ENCODE measurements at places on chromosomes 16 and 17.

DNA sequence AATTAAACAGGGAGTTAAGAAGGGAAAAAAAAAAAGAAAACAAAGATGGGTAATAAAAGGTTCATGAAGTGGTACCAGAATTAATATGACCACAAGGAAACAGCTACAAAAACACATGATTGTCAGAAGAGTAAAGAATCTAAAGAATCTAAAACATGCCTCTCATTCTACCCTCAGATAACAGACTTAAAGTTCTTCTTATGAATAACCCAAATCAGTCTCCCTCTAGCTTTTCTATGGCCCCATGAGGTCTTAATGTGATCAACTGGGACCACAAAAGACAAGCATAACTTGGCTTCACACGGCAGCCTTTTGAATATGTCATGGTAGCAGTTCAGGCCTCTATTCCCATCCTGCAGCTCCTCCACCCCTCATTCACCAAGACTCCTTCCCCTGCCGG is 6.9 kb downstream of the MYH10 start:
- DNase-seq, result no peak

DNA sequence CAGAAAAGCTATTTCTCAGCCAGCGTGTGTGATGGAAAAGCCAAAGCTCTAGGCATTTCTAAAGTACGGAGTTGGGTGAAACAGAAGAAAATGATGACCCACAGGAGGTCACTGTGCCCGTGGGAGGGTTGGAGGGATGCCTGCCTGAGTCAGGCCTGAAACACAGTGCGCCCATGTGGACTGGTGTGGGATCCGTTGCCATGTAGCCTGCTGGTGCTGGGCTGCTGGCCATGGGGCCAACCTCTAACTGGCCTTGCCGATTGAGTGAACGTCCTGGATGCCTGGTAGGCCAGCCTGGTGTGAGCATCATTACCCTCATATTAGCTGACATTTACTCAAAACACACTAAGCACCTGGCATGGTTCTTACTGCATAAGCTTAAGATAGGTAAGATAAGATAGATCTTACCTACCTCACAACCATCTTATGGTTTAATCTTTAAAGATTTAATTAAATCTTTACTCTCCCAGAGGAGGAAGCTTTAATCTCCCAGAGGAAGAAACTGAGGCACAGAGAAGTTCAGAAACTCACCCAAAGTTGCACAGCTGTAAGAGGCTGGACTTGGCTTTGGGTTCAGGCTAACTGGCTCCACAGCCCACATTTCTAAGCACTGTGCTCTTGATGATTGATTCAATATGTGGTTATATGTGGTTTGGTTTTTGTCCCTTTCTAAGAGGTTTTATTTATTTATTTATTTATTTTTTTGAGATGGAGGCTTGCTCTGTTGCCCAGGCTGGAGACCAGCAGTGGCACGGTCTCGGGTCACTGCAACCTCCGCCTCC is 15.7 kb downstream of the MGAT5B start:
- DNase-seq, result no peak

GRCh38 chr17:1169221-1169928 is 10.4 kb downstream of the ABR start:
- DNase-seq, result no peak

GRCh38 chr17:17807440-17807839 is 29.3 kb downstream of the SREBF1 start:
- DNase-seq, result no peak

GRCh38 chr17:37318931-37319594 is 56.7 kb upstream of the C17orf78 start:
- DNase-seq, result no peak

- no peak for DNase-seq
These were observed 9.1 kb upstream of the SLC35B1 start for GRCh38 chr17:49716668-49717364.

DNA sequence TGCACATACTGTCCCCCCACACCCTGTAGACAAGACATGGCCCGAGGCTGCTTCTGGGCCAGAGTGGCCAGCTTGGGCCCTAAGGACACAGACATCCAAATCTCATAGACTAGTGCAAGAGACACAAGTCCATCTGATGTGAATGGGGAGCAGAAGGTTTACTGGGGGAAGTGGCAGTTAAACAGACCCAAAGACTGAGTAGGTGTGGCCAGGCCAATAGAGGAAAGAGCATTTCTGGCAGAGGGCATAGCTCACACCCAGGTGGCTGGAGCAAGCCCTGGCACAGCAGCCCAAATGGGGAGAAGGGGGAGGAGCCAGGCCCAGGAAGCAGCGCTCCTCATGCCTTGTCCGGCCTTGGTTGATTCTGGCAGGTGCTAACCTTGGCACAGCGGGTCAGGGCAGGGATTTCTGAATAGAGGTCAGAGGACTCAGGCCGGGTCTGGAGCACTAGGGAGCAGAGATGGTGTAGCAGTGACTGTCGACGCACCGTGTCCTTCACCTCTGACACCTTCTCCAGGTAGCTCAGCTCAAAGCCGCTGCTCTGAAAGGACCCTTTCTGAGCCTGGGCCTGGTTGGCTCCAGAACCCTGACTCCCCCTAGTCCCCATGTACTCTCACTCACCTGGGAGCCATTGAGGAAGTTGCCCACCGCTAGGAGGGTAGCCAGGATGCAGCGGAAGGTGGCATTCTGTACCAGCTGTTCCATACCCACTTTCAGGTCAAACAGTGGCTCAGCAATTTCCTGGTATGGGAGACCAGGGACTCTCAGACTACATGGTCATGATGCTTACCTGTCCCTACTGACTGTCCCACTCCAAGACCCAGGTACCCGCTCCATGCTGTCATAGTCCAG is 4.1 kb downstream of the TMEM208 start:
- DNase-seq, result no peak

GRCh38 chr16:68526143-68526781 is 12.8 kb upstream of the ZFP90 start:
- DNase-seq, result no peak

GRCh38 chr16:13453938-13454553 is 465.9 kb upstream of the ERCC4 start:
- DNase-seq, result peak; percentile 42

GRCh38 chr17:19909139-19909538 is 41.4 kb upstream of the ULK2 start:
- DNase-seq, result no peak

DNA sequence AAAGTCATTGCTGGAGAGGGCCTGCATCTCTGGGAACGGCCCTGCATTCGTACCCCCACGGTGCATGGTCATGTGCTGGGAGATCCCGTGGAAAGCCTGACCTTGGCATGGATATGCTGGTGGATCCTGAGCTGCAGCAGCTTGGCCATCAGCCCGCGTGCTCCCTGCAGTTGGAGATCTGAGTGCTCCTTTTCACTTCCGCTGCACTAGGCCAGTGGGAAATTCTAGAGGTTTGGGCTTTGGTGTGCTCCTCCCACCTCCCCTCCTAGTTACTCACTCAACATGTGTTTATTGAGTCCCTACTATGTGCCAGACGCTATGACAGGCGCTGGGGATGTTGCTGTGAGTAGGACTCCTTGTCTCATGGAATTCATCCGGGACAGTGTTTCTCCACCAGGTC is 91.1 kb downstream of the RGS9 start:
- DNase-seq, result no peak

DNA sequence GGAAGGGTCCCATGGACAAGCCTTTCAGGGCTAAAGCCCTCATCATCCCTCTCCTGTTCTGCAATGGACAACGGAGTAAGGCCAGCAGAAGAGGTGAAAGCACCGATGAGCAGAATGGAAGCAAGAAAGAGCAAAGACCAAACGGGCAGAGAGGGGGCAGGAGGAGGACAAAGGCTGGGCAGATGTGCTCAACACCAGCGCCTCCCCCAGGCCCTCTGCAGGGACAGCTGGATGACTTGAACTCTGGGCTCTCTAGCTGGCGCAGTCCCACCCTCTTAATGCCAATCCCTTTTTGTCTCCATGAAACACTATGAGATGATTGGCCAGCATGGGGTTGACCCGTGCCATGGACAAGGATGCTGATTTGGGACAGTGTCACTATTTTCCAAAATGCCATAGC is 22.0 kb downstream of the ACLY start:
- no peak for DNase-seq

- DNase-seq, result no peak
These were observed 548 bp upstream of the ADGRG5 start for GRCh38 chr16:57541754-57542435.

DNA sequence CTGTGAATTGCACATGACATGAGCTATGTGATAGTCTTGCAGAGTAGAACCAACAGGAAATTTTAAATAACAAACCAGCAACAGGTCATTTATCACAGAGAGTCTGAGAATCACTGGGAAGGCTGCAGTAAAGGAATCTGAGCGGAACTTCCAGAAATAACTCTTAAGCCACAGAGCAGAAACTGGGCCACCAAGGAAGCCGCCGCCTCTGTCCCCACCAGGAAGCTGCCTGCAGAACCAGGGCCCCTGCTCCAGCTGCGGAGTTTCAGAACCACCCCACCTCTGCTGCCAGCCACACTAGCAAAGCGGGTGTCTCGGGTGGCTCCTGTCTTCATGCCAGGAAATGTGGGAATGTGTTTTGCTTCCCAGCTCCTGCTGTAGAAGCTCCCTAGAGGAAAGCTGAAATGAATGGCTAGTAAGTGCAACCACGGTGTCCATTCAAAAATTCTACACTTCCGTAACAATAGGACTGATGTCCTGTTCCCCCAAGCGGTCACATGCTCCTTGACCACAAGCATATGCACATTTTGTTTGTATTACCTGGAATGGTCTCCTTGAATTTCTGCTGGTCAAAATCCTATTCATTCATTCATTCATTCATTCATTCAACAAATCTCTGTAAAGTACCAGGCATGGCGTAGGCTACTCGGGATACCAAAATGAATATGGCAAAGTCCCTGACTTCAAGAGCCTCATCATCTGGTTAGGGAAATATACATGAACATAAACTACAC is 7.7 kb upstream of the ITPRIPL2 start:
- DNase-seq, result no peak

- DNase-seq, result no peak
These were observed 32.7 kb downstream of the ZNF750 start for GRCh38 chr17:82807101-82807500.

DNA sequence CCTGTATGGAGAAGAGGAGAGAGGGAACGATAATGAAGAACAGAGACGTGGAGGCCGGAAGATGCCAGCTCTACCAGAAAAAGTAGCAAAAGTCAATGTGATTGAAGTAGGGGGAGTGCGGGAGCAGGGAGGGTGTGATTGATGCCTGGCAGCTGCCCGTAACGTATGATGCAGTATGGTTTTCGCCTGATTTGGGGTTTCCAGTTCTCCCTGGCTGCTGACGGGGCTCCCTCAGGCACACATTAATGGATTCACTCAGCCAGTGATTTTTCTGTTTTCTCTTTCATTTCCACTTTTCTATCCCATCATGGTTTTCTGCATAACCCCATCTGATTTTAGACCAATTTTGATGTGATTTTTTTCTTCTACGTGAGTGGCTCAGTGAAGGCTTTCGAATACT is 62.1 kb downstream of the PRKCA start:
- DNase-seq, result no peak

DNA sequence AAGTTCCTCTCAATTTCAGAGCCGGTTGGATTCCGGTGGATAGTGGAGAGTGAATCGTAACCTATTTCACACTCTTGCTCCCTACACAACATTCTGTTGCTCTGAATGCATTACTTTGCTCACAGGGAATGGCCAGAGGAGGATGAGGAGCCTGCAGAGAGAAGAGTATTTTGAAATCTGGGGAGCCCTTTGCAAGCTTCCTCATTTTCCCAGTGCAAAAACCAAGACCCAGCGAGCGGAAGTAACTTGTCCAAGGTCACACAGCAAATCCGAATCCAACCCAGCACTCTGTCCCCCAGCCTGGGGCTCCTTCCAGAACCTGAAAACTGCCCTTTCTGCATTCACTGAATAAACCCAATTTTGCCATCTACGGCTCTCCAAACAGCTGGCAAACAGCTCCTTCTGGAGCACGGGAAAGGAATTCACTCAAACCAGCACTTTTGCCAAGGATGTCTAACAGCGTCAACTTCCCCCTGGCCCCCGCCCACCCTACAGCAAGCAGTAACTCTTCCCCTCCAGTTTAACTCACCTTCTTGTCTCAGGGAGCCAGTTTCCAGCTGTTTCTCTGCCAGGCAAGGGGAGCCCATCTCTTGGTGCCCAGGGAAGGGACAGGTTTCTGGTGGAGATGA is 557 bp downstream of the KCNG4 start:
- DNase-seq, result no peak

GRCh38 chr16:35249051-35249450 is 1789.6 kb downstream of the TP53TG3F start:
- DNase-seq, result no peak

DNA sequence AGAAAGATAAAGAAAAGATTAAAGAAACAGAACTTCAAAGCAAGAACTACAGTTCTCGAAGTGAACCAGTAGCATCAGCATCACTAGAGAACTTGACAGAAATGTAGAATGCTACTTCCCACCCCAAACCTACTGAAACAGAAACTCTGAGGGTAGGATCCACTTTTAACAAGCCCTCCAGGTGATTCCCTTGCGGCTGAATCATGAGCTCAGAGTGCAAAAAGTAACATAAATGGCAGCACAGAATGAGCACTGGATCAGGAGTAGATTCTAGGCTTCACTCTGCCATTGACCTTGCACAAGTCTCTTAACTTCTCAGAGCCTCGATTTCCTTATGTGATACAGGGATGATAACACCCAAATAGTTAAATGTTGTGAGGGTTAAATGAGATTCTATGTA is 5.8 kb downstream of the TOM1L2 start:
- no peak for DNase-seq

DNA sequence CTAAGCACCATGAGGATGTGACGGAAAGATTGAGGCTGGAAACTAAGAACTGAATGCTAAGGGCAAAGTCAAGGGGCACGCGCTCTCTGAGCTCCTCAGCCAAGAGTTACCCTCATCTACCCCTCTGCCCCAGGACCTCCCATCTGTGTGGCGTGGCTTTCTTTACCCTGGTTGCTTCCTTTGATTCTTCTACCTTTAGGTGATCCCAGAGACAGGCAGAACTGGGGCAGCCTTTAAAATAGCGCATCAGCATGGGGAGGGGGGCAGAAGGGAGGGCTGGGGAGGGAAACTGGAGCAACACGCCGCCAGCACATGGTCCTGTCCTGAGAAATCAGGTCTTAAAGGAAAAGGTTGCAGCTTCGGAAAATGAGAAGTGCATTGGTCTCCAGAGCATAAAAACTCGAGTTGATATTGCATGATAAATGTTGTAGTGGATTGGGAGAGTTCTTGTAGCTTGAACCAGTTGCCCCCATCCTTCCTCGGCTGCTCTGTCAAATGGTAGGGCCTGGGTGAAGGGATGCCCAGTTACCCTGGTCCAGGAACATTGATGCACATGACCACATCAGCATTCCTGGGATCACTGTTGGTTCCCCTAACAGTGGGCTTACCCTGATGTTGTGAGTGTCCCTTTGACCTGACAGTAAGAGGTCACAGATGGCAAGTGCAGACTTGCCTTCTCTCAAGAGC is 29.7 kb downstream of the LDHD start:
- DNase-seq, result no peak

GRCh38 chr17:6388416-6388815 is 46.5 kb downstream of the AIPL1 start:
- DNase-seq, result no peak

- no peak for DNase-seq
These were observed 270.0 kb downstream of the SLC39A11 start for GRCh38 chr17:72822358-72823023.

Data from HT-29 (cell line).